ENCODE measurements at places on chromosomes 6 and 20. TPM values are rescaled to one million over a fixed set of nuclear protein-coding genes. Genes with fewer than 3 reads are reported as not detected.

The LGSN gene
- not detected for total RNA-seq

The XKR7 gene
- total RNA-seq: 6.2 TPM

The PLCB4 gene
- 1.5 TPM for total RNA-seq

The ZBTB2 gene
- 16.2 TPM for total RNA-seq

The WFDC10B gene
- not detected for total RNA-seq

The EPPIN gene
- total RNA-seq: not detected

The PRSS35 gene
- total RNA-seq: 0.10 TPM

The PDYN gene
- not detected for total RNA-seq

The PGC gene
- 0.18 TPM for total RNA-seq

The MATN4 gene
- 0.15 TPM for total RNA-seq

The GLP1R gene
- total RNA-seq: not detected

The PPDPF gene
- 241 TPM for total RNA-seq

The TREML2 gene
- not detected for total RNA-seq

The MTG2 gene
- 56.8 TPM for total RNA-seq

The SHLD1 gene
- 4.3 TPM for total RNA-seq

The PBOV1 gene
- total RNA-seq: not detected

The MUC22 gene
- not detected for total RNA-seq

The RSPO4 gene
- total RNA-seq: 0.54 TPM

The SYTL3 gene
- 1.4 TPM for total RNA-seq

The CALHM4 gene
- not detected for total RNA-seq

The PRPH2 gene
- not detected for total RNA-seq

The FOXQ1 gene
- total RNA-seq: 11.7 TPM

The NMBR gene
- total RNA-seq: not detected

The SLC26A8 gene
- not detected for total RNA-seq

The HCRTR2 gene
- not detected for total RNA-seq

The HLA-DPA1 gene
- 0.69 TPM for total RNA-seq

The ASIP gene
- not detected for total RNA-seq

The GNAS-AS1 gene
- not detected for total RNA-seq

The GPX5 gene
- total RNA-seq: not detected

The TMEM217 gene
- 4.0 TPM for total RNA-seq

The LTB gene
- 3.7 TPM for total RNA-seq

The CCR6 gene
- total RNA-seq: not detected

The COL9A3 gene
- total RNA-seq: 46.6 TPM

The HLA-B gene
- 191 TPM for total RNA-seq

The KCNG1 gene
- 7.4 TPM for total RNA-seq

The SYCP2 gene
- total RNA-seq: 39.7 TPM

The FRS3 gene
- 3.0 TPM for total RNA-seq

The LY6G5C gene
- 0.62 TPM for total RNA-seq

The DPPA5 gene
- not detected for total RNA-seq

The RAET1L gene
- total RNA-seq: not detected

The OGFRL1 gene
- 17.2 TPM for total RNA-seq

The SLC17A5 gene
- 20.6 TPM for total RNA-seq

The GSTA3 gene
- not detected for total RNA-seq

The SFTA2 gene
- not detected for total RNA-seq

The GMPR gene
- 3.5 TPM for total RNA-seq

The ZNF217 gene
- 210 TPM for total RNA-seq

The RBBP8NL gene
- not detected for total RNA-seq

The DDO gene
- total RNA-seq: 0.39 TPM

The RFX6 gene
- not detected for total RNA-seq

The AAR2 gene
- total RNA-seq: 26.1 TPM

The MUC21 gene
- not detected for total RNA-seq

The MAP7 gene
- total RNA-seq: 1.8 TPM
